ENCODE measurements at places on chromosomes 4 and X.

- no peak for DNase-seq
These were observed 56.1 kb downstream of the NELFA start for GRCh38 chr4:1952719-1953118.

DNA sequence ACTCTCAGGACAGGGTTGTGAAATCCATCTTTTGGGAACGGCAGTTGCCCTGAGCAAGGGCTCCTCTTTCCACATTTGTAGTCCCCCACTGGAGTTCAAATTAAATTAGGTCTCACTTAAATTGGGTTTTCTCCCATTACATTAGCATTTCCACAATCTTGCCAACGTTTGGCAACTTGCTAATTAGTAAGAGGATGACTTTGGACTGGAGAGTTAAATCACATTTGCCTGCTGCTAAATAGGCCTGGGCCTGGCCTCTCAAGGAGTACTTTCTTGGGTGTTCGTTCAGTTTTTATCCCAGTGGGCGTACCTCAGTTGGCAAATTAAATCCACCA, 33.8 kb downstream of the TNIP3 start:
- DNase-seq, result no peak

GRCh38 chr4:132792310-132792709, 356.8 kb upstream of the PCDH10 start:
- DNase-seq, result no peak

GRCh38 chrX:133674726-133675470, 259.6 kb upstream of the GPC4 start:
- no peak for DNase-seq

- no peak for DNase-seq
These were observed 1.1 kb downstream of the SLC9B2 start for GRCh38 chr4:103075435-103075893.

Data from CD4-positive, alpha-beta T cell treated with Interleukin-15 for 1 hour (primary cell).